ENCODE measurements at places on chromosomes 13 and 19. TPM values are rescaled to one million over a fixed set of nuclear protein-coding genes. Genes with fewer than 3 reads are reported as not detected.
A peak's percentile ranks its signal among the peaks of the same experiment; 100 is the strongest.

NLRP4 gene
- not detected for total RNA-seq

GPR12 gene
- total RNA-seq = not detected

- DNase-seq = peak; percentile 29
Observed at GRCh38 chr13:38530492-38530891, 156.4 kb upstream of the FREM2 start.

ZNF66 gene
- total RNA-seq = 5.0 TPM
